Activated naive CD4-positive, alpha-beta T cell treated with anti-CD3 and anti-CD28 coated beads, Interleukin-2, amount 10 ng/mL, durations not matched to agents 5 hours and 36 hours (primary cell): ENCODE measurements at places on chromosomes 3 and 15. TPM values are rescaled to one million over a fixed set of nuclear protein-coding genes. Genes with fewer than 3 reads are reported as not detected.

The FANCD2 gene
- total RNA-seq, result 44.2 TPM

The OR5K2 gene
- total RNA-seq, result not detected

The PPP1R2 gene
- total RNA-seq, result 76.4 TPM

The INSYN1 gene
- not detected for total RNA-seq

The NISCH gene
- 86.5 TPM for total RNA-seq
